AG09319 (cell line): ENCODE measurements at places on chromosomes 1 and 21.

DNA sequence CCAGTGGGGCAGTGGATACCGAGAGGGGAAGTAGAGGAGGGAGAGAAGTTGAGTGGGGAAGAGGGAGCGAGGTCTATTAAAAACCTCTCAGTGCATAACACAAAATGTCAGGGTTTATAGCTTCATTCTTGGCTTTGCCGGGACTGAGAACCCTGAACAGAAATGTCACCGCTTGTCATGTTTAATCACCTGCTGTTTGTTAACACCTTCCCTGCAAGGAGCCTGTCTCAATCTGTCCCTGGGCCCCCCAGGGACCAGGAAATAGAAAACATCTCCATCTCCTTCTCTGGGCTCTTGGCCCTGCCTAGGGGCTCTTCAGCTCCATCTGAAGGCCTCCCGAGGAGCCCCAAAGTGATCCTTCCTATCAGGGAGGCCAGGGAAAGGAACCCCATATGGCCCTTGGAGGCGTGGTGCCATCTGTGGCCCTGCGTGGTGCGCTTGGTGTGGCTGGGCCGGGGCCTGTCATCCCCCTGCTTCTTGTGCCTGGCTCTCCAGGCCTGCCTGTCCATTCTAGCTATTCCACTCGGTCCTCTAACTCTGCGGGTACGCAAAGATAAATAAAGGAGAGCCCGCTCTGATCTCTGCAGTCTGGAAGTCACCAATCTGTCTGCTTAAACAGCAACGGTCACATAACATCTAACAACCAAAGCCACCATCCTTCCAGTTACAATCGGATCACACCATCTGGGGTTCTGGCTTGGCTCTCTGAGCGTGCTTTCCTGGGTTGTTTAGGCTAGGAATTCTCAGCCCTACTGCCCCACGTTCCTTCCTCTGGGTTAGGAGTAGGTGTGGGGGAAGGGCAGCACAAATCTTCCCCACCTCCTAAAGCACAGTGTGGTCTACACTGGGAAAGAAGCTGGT, 113.8 kb downstream of the CASZ1 start:
- DNase-seq = no peak

GRCh38 chr1:26993237-26994019, at the start of gene TRNP1:
Gene TRNP1, plus strand, starts transcription at chr1:26993692. Its CDS starts 95 bp downstream, at chr1:26993787.
- DNase-seq = no peak

DNA sequence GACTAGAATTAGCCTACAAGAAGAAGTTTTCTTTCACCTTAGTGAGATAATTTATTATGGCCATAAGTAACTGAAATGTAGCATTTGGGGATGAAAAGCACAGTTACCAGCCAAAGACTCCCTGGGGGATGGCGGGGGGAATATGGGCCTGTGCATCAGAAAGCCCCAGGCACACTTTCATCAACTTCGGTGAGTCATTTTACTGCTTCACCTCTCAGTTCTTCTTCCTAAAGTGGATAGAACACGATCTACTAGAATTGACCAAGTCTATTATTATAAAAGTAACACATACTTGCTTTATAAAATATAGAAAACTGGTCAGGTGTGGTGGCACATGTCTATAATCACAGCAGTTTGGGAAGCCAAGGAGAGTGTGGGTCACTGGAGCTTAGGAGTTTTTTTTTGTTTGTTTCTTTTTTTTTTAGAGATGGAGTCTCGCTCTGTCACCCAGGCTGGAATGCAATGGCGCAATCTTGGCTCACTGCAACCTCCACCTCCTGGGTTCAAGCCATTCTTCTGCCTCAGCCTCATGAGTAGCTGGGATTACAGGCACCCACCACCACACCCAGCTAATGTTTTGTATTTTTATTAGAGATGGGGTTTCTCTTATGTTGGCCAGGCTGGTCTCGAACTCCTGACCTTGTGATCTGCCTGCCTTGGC, 141.8 kb downstream of the ZZZ3 start:
- DNase-seq = no peak

GRCh38 chr1:53295726-53296116, 32.1 kb downstream of the LRP8 start:
- DNase-seq = no peak

GRCh38 chr1:93661829-93662474, 19.7 kb downstream of the BCAR3 start:
- DNase-seq = no peak
